Dorsolateral prefrontal cortex (tissue), 122 donors: ENCODE measurements at places on chromosomes 2 and 18. TPM values are rescaled to one million over a fixed set of nuclear protein-coding genes. Genes with fewer than 3 reads are reported as not detected.

The FBXO48 gene
- 2.9 TPM for total RNA-seq

- DNase-seq, result peak; percentile 43
Observed at GRCh38 chr18:37322492-37323035, 243.0 kb downstream of the CELF4 start.

DNA sequence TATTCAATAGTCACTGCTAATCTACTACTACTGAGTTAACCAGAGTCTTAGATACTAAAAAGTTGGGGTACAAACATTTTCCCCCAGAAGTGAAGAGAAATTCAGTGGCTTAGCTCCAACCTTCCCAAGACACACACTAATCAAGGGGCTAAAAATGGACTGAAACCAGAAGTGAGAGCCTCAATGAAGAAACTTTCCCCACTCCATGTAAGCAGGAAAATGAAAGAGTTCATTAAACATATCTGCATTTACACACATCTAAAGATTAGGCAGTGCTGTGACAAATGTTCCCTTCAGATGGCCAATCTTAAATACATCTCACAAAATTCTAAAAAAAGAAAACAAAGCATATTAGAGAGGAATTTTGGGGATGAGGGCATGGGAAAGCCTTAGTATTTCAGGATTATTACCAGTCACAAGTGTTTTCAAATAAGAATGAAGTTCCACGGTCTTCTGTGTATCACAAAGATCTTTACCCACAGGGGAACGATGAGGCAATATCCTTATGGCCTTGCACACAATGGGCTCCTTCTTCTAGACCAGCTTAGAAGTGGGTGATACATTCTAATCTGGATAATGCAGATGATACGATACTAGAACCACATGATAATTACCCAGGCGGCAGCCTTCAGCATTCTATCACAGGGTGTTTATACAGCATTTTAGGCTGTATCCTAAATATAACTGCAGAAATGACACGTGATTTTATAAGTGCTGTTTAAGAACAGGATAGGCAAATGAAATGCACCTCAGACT lies 17.1 kb downstream of the ANKRD44 start:
- no peak for DNase-seq

DNA sequence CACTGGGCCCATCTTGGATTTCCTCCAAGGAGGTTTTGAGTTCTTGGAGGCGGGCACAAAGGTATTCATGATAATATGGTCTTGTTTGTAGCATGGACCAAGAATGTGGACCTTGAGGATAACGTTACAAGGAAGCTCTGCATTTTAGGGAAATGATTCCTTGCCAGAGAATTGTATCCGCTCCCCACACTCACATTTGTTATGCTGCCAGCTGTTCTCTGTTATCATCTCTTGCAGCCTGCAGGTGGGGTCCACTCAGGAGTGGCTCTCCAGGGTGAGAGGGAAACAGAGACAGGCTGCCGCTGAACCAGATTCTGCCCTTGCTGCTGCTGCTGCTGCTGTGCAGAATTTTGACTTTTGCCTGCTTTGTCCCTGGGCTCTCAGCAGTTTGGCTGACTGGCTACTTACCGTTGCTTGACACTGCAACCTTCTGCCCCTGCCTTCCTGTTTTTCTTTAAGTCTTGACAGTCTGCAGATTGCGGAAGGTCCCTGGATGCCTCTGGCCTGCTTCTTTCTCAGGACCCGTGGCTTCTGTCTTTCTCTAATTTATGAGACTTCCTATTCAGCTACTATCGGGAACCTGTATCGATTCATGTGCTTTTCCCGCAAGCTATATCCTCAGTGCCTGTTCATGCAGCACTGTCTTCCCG lies 122.3 kb upstream of the DOCK10 start:
- DNase-seq, result no peak

DNA sequence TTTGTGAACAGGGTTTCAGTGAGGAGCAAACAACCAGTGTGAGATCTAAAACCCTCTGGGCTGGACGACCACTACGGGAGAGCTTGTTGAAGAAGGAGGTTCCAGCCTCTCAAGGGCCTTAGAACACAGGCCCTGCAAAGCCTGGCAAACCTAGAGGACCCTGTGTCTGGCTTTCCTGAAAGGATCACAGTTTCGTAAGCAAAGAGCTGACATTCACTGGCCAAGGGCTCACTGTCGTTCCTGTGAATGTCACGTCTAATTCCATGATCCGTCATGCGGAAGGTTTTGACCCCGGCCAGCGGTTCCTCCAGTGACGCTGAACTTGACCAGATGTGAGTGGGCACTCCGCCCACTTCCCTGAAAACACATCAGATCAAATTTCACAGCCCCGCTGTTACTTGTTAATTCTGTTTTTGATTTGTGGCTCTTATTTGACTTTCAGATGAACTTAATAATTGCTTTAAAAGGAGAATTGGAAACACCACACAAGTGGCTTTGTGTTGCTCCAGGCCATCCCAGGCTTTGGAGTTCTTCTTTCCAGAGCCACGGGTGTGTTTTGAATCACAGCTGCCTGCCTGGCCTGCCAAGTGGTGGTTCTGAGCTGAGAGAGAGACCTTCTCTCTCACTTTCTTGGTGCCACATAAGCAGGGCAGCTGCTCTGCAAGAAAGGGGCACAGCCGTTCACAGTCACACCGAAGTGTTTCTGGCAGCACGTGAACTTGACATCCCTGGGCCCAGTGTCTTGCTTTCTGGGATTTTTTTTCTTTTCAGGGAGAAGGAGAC lies 308.4 kb downstream of the NDUFA10 start:
- no peak for DNase-seq

The MOGAT1 gene
- total RNA-seq, result 0.99 TPM

The PFN4 gene
- total RNA-seq, result 1.5 TPM
